ENCODE measurements at places on chromosomes 1 and 21. TPM values are rescaled to one million over a fixed set of nuclear protein-coding genes. Genes with fewer than 3 reads are reported as not detected.

- H3K27me3 ChIP-seq: no peaks in the 10 kb centered on the region
- DNase-seq: no peak
- no peak overlapping the region for H3K27ac ChIP-seq
- no peaks in the 10 kb centered on the region for H3K36me3 ChIP-seq
Measured at GRCh38 chr1:40475268-40475667, 1.8 kb upstream of the ZFP69 start.

GRCh38 chr1:56901716-56902115, 47.1 kb downstream of the C8A start:
- H3K4me3 ChIP-seq: no peak overlapping the region
- DNase-seq: no peak
- H3K27me3 ChIP-seq: no peaks in the 10 kb centered on the region

- H3K4me1 ChIP-seq: peaks cover 28% of the 10 kb centered on the region
- H3K27me3 ChIP-seq: no peaks in the 10 kb centered on the region
- H3K36me3 ChIP-seq: no peaks in the 10 kb centered on the region
Measured at GRCh38 chr1:230160957-230161771, 94.1 kb downstream of the GALNT2 start.

GRCh38 chr1:177933881-177934280, 36.0 kb downstream of the SEC16B start:
- DNase-seq: no peak
- no peaks in the 10 kb centered on the region for H3K27me3 ChIP-seq
- H3K4me1 ChIP-seq: no peaks in the 10 kb centered on the region
- H3K27ac ChIP-seq: no peak overlapping the region

The PRR9 gene
- total RNA-seq: not detected

- no peaks in the 10 kb centered on the region for H3K36me3 ChIP-seq
- peaks cover 12% of the 10 kb centered on the region for H3K4me1 ChIP-seq
- no peaks in the 10 kb centered on the region for H3K27me3 ChIP-seq
- H3K4me3 ChIP-seq: no peak overlapping the region
Measured at GRCh38 chr1:214665606-214666110, 62.7 kb downstream of the CENPF start.

DNA sequence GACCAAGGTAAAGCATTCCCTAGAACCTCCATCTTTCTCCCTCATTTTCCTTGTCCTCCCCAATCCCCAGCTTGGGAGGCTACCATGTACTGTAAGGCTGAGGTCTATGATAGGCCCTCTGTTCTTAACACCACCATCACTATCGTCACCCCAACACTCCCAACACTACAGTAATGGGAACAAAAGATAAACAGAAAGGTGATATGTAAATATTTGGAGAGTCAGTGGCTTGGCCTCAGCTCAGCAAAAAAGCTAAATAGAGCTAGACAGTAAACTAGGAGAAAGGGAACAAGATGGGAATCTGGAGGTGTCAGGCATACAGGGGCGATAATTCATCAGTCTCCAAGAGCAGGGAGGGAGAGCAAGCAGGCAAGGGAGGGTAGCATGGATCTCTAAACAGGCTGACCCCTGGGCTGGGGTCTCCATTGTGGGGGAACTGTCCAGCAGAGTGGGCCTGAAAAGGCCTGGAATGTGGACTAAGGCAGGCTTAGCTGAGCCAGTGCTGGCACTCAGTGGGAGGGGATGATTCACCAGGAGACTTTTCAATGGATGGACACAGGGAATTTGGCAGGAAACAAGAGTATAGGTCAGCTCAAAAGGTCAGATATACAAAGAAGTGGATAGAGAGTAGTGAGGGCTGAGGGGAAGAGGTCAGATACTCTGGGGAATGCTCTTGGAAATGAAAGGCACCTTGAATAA, 6.7 kb downstream of the WNT2B start:
- no peaks in the 10 kb centered on the region for H3K27me3 ChIP-seq
- H3K36me3 ChIP-seq: no peaks in the 10 kb centered on the region
- H3K4me3 ChIP-seq: no peak overlapping the region
- no peak overlapping the region for H3K27ac ChIP-seq
- DNase-seq: no peak

The AMY1B gene
- total RNA-seq: not detected

- H3K4me3 ChIP-seq: no peak overlapping the region
- DNase-seq: no peak
- peaks cover 12% of the 10 kb centered on the region for H3K4me1 ChIP-seq
- peaks cover 22% of the 10 kb centered on the region for H3K36me3 ChIP-seq
Measured at GRCh38 chr1:44777969-44778635, 2.8 kb downstream of the RPS8 start.

The DYNLT4 gene
- total RNA-seq: not detected

GRCh38 chr1:94579876-94580294, 38.3 kb upstream of the F3 start:
- DNase-seq: peak; percentile 34
- peaks cover 22% of the 10 kb centered on the region for H3K4me1 ChIP-seq
- no peak overlapping the region for H3K27ac ChIP-seq
- H3K36me3 ChIP-seq: no peaks in the 10 kb centered on the region
- H3K27me3 ChIP-seq: no peaks in the 10 kb centered on the region
- no peak overlapping the region for H3K4me3 ChIP-seq

GRCh38 chr1:232059726-232060374, 433.3 kb downstream of the DISC1 start:
- H3K27ac ChIP-seq: no peak overlapping the region
- peaks cover 10% of the 10 kb centered on the region for H3K4me1 ChIP-seq
- no peaks in the 10 kb centered on the region for H3K27me3 ChIP-seq
- H3K4me3 ChIP-seq: no peak overlapping the region

GRCh38 chr1:36847761-36848160, 186.6 kb downstream of the GRIK3 start:
- H3K27ac ChIP-seq: no peak overlapping the region
- H3K36me3 ChIP-seq: no peaks in the 10 kb centered on the region
- no peak overlapping the region for H3K4me3 ChIP-seq
- H3K27me3 ChIP-seq: no peaks in the 10 kb centered on the region
- DNase-seq: no peak
- no peaks in the 10 kb centered on the region for H3K4me1 ChIP-seq

- H3K36me3 ChIP-seq: no peaks in the 10 kb centered on the region
- H3K4me1 ChIP-seq: peaks cover 6% of the 10 kb centered on the region
Measured at GRCh38 chr1:109532365-109533136, 7.1 kb upstream of the GPR61 start.

The LYPD8 gene
- not detected for total RNA-seq

DNA sequence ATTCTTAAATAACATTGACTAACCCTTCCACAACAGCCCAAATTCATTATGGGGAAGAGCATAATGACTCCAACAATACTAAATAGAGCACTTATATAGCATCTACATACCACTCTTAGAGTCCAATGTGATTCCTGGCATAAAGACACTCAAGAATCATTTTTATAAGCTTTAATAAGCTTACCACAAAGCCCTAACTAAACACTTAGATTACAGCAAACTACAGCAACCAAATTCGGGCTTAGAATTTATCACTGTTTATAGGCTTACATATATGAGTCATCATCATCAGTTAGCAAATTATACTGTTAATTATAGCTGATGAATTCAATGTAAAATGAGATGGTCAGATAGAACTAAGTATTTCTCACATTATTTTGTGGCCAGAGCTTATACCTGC, 7.3 kb downstream of the SCYL3 start:
- H3K27ac ChIP-seq: no peak overlapping the region
- peaks cover 19% of the 10 kb centered on the region for H3K4me1 ChIP-seq
- H3K4me3 ChIP-seq: no peak overlapping the region
- no peaks in the 10 kb centered on the region for H3K27me3 ChIP-seq

The SPRR2G gene
- not detected for total RNA-seq

DNA sequence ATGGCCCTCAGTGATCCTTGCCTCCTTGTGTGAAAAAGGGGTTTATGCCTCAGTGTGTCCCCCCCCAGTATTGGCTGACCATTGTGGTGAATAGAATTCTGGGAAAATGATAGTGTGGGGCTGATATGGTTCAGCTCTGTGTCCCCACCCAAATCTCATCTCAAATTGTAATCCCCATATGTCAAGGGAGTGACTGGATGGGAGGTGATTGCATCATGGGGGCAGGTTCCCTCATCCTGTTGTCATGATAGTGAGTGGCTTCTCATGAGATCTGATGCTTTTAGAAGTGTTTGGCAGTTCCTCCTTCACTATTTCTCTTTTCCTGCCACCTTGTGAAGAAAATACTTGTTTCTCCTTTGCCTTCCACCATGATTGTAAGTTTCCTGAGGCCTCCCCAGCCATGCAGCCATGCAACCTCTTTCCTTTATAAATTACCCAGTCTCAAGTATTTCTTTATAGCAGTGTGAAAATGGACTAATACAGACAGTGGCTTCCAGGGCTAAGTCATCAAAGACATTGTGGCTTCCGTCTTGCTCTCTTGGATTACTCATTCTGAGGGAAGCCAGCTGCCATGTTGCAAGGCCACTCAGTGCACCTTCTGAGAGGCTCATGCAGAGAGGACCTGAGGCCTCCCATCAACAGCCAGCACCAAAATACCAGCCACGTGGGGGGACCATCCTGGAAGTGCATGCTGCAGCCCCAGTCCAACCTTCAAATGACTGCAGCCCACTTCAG, 40.6 kb upstream of the SOD1 start:
- no peaks in the 10 kb centered on the region for H3K27me3 ChIP-seq
- no peaks in the 10 kb centered on the region for H3K36me3 ChIP-seq
- H3K4me1 ChIP-seq: no peaks in the 10 kb centered on the region

DNA sequence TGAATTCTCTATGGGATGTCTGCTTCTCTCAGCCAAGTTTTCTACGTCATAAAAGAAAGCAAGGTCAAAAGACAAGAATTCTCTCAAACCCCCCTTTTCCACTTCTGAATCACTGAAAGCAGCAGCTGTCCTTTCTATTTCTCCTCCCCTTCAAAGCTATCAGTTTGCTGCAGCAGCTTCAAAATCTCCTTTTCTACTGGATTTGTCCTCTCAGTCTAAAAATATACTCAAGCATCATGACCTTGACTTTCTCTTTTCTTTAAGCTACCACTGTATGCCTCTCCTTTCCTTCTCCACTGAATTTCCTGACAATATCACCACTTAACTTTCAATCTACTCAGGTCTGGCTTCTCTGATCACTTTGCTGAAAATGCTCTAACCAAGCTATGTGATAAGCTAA, 1.9 kb downstream of the WDR64 start:
- H3K4me3 ChIP-seq: no peak overlapping the region
- no peaks in the 10 kb centered on the region for H3K4me1 ChIP-seq
- H3K27me3 ChIP-seq: no peaks in the 10 kb centered on the region
- DNase-seq: no peak
- no peaks in the 10 kb centered on the region for H3K36me3 ChIP-seq

DNA sequence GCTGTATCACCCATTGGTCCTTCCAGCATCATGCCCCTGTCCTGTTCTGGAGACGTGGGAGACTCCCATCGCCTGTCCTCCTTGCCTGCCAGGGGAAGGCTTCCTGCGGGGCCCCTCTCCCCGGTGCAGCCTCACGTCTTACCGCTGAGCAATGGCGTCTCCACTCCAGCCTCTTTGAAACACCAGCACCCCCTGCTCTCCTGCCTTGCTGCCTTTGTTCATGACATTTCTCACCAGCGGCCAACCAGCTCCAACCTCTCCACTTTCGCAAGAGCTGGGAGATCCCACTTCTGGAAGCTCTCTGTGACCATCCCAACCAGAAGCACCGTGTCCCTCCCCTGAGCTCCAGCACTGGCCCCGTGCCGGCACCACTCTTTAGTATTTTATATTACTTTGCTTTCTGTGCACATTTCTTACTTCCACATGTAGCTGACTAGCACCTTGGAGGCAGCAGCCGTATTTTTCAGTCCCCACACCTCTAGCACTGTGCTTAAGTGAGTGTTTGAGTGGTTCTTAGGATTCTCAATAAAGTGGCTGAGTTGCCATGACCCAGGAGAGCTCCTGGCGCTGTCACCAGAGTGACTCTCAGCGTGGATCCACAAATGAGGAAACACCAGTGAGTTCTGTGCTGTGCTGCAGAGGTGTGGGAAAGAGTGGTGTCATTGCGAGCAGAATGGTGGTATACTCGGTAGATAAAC, 83.5 kb downstream of the ATP5PO start:
- H3K27ac ChIP-seq: no peak overlapping the region
- H3K4me1 ChIP-seq: peaks cover 9% of the 10 kb centered on the region
- no peak overlapping the region for H3K4me3 ChIP-seq

DNA sequence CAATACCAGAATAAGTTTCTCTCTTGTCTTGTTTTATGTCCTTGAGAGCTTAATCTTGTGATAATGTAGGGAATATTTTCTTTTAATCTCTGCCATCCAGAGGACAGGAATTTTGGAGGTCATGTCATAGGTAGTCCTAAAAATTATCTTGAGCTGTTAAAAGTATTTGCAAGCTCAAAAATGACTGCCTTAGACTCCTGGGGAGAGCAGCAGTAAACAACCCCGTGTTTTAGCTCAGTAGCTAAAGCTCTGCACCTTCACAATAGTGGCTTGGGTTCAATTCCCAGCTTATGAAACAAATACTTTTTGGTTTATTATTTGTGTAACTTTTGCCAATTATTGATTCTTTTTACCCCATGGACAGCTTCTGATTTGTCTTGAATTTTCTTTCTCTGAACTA, 99.4 kb upstream of the OLFM3 start:
- peak overlapping the region; percentile 62 for H3K27ac ChIP-seq
- H3K4me3 ChIP-seq: no peak overlapping the region
- peaks cover 29% of the 10 kb centered on the region for H3K4me1 ChIP-seq
- no peaks in the 10 kb centered on the region for H3K27me3 ChIP-seq
- DNase-seq: no peak
- H3K36me3 ChIP-seq: no peaks in the 10 kb centered on the region

DNA sequence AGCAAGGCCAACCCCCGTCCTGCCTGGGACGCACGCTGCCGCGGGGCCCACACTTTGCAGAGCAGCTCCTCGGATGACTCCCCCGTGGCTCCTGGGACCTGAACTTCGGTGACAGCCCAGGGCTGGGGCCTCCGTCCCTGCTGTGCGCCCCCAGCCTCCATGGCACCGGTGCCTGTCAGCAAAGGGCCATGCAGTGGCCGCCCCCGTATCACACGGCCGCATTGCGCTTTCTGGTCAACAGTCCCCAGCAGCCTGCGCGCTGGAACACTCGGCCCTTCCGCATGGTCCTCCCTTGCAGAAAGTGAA, 18.0 kb downstream of the NADK start:
- no peaks in the 10 kb centered on the region for H3K27me3 ChIP-seq
- H3K4me3 ChIP-seq: no peak overlapping the region
- H3K36me3 ChIP-seq: peaks cover 37% of the 10 kb centered on the region
- no peak overlapping the region for H3K27ac ChIP-seq

The CFHR4 gene
- not detected for total RNA-seq
